ENCODE measurements at places on chromosomes 11 and 22. TPM values are rescaled to one million over a fixed set of nuclear protein-coding genes. Genes with fewer than 3 reads are reported as not detected.
A peak's percentile ranks its signal among the peaks of the same experiment; 100 is the strongest.

DNA sequence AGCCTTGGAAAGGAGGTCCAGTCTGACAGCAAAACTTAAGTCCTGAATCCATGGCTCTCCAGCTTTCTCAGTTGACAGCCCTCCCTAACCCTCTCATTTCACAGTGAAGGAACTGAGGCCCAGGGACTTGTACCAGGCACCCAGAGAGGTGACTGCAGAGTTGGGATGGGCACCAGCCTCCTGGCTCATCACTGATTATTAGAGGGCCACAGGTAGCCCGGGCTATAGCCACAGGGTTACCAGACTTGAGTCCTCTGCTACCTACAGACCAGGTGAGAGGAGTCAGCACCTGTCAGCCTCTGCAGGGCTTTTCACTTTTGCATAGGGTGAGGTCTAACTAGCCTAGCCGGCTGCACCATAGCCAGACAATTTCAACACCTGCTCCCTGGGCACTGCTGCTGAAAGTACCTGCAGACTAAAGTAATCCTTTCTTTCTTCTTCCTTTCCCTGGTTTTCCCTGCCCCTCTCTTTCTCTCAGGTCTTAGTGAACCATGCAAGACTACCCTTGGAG is 37.6 kb downstream of the SYT13 start:
- no peak for DNase-seq
- H3K27me3 ChIP-seq: no peaks in the 10 kb centered on the region
- H3K27ac ChIP-seq: no peak overlapping the region
- no peaks in the 10 kb centered on the region for H3K36me3 ChIP-seq

- H3K27me3 ChIP-seq: no peaks in the 10 kb centered on the region
- no peak for DNase-seq
- no peak overlapping the region for H3K27ac ChIP-seq
- H3K4me3 ChIP-seq: no peak overlapping the region
- H3K4me1 ChIP-seq: peaks cover 25% of the 10 kb centered on the region
Measured at GRCh38 chr11:6404342-6405051, 14.2 kb downstream of the SMPD1 start.

DNA sequence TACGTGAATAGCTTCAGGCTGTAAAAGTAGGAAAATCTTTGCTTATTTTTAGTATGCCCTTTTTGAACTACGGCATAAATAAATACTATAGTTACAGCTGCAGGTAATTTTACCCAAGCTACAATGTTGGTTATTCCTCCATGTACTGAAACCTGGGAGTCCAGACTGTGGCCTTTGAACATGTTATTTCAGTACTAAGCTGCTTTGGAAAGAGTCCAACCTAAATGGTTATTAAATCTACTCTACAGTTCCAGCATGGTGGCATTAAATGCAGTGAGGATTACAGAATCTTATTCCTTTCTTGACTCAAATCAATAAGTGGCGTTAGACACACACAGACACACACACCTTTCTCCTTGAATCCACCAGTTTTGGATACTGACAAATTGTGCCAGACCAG is 165.1 kb downstream of the MSANTD4 start:
- H3K27me3 ChIP-seq: no peaks in the 10 kb centered on the region
- no peak overlapping the region for H3K27ac ChIP-seq
- no peaks in the 10 kb centered on the region for H3K4me1 ChIP-seq
- no peak for DNase-seq

GRCh38 chr11:25377466-25377865 is 880.6 kb downstream of the LUZP2 start:
- no peaks in the 10 kb centered on the region for H3K4me1 ChIP-seq
- no peaks in the 10 kb centered on the region for H3K27me3 ChIP-seq
- DNase-seq: no peak

- DNase-seq: peak; percentile 83
- no peaks in the 10 kb centered on the region for H3K27me3 ChIP-seq
- H3K27ac ChIP-seq: peak overlapping the region; percentile 53
- no peak overlapping the region for H3K4me3 ChIP-seq
- H3K4me1 ChIP-seq: peaks cover 11% of the 10 kb centered on the region
- H3K36me3 ChIP-seq: no peaks in the 10 kb centered on the region
Measured at GRCh38 chr11:103959279-103959942, 77.0 kb upstream of the DDI1 start.

GRCh38 chr11:19394525-19395016 is 153.8 kb upstream of the E2F8 start:
- no peak overlapping the region for H3K4me3 ChIP-seq
- H3K27ac ChIP-seq: peak overlapping the region; percentile 25
- DNase-seq: peak; percentile 60
- H3K27me3 ChIP-seq: no peaks in the 10 kb centered on the region
- H3K36me3 ChIP-seq: no peaks in the 10 kb centered on the region

GRCh38 chr11:1854949-1855885 is 2.3 kb downstream of the LSP1 start:
- peak overlapping the region; percentile 96 for H3K4me3 ChIP-seq
- H3K4me1 ChIP-seq: peaks cover 49% of the 10 kb centered on the region
- H3K27me3 ChIP-seq: no peaks in the 10 kb centered on the region
- H3K27ac ChIP-seq: peak overlapping the region; percentile 99
- peak; percentile 55 for DNase-seq

GRCh38 chr11:73295241-73295995 is 12.7 kb upstream of the ARHGEF17 start:
- H3K27me3 ChIP-seq: no peaks in the 10 kb centered on the region
- no peak overlapping the region for H3K27ac ChIP-seq
- H3K4me3 ChIP-seq: no peak overlapping the region
- H3K36me3 ChIP-seq: no peaks in the 10 kb centered on the region
- peak; percentile 31 for DNase-seq
- no peaks in the 10 kb centered on the region for H3K4me1 ChIP-seq

DNA sequence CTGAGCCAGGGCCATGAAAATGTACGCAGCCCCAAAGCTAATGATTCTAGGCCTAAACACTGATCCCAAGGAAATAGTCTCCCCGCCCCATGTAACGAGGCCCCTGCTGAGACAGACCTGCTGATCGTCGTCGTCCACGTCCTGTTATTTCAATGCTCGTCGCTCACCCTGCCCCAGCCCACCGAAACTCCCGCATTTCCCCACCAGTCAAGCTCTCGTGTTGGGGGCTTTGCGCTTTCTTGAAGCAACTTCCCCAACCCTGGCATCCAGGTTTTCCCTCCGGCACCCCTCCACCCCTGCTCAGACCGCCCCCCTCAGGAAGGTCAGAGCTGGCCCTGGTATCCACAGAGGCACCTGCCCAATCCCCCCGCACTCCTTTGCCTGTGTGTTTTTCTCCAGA is 58.8 kb upstream of the LINC01488 start:
- H3K27me3 ChIP-seq: no peaks in the 10 kb centered on the region
- no peak overlapping the region for H3K27ac ChIP-seq
- no peaks in the 10 kb centered on the region for H3K36me3 ChIP-seq
- no peak for DNase-seq
- H3K4me3 ChIP-seq: no peak overlapping the region

- no peaks in the 10 kb centered on the region for H3K27me3 ChIP-seq
- peaks cover 5% of the 10 kb centered on the region for H3K4me1 ChIP-seq
- H3K27ac ChIP-seq: no peak overlapping the region
- no peak overlapping the region for H3K4me3 ChIP-seq
- no peak for DNase-seq
Measured at GRCh38 chr22:36344106-36344827, 43.5 kb downstream of the MYH9 start.

- no peak for DNase-seq
- no peaks in the 10 kb centered on the region for H3K4me1 ChIP-seq
- H3K27ac ChIP-seq: no peak overlapping the region
- no peak overlapping the region for H3K4me3 ChIP-seq
- peaks cover 4% of the 10 kb centered on the region for H3K27me3 ChIP-seq
Measured at GRCh38 chr11:75428281-75428724, 4.7 kb downstream of the KLHL35 start.

GRCh38 chr22:45183974-45184373 is 20.2 kb downstream of the NUP50 start:
- DNase-seq: no peak
- H3K4me3 ChIP-seq: no peak overlapping the region

Gene ELFN2
- total RNA-seq: 0.03 TPM

Gene SAA4
- not detected for total RNA-seq

Gene NPTXR
- total RNA-seq: 0.37 TPM

Gene TOLLIP
- total RNA-seq: 36.8 TPM

Gene TRIM51
- not detected for total RNA-seq

Measured in GM12878 (cell line).